ENCODE measurements at places on chromosomes 2 and 18.

DNA sequence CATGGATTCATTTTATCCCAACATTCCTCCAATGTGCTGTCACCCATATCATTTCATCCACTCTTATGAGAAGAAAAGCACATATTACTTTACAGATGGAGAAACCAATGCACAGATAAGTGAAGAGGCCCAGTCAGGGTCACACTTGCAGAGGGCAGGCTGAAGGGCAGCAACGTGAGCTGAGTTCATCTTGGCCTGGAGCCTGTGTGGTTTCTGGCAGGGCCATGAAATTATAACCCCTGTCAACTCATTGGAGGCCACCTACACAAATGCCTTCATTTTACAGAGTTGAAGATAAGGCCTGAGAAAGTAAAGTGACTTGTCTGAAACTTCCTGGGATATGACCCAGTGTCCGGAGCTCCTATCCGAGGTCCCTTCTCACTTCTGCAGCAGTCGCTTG is 88.4 kb upstream of the NRP2 start:
- no peak for DNase-seq

DNA sequence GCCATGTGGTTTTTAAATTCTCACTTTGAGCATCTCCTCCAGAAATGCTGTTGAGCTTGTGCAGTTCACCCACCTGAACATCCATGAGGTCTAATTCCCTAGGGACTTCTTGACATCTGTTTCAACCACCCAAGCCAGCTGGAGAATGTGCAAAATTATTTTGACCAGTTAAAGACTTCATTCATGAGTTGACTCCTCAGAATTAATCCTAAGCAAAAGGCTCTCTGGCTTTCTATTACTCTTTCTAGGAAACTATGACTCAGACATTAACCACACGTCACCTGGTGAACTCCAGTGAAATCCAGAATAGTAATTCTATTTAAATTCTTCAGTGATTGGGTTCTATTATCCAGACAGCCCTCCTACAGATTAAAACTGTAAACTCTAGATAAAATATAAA is 247.5 kb downstream of the NBAS start:
- no peak for DNase-seq

DNA sequence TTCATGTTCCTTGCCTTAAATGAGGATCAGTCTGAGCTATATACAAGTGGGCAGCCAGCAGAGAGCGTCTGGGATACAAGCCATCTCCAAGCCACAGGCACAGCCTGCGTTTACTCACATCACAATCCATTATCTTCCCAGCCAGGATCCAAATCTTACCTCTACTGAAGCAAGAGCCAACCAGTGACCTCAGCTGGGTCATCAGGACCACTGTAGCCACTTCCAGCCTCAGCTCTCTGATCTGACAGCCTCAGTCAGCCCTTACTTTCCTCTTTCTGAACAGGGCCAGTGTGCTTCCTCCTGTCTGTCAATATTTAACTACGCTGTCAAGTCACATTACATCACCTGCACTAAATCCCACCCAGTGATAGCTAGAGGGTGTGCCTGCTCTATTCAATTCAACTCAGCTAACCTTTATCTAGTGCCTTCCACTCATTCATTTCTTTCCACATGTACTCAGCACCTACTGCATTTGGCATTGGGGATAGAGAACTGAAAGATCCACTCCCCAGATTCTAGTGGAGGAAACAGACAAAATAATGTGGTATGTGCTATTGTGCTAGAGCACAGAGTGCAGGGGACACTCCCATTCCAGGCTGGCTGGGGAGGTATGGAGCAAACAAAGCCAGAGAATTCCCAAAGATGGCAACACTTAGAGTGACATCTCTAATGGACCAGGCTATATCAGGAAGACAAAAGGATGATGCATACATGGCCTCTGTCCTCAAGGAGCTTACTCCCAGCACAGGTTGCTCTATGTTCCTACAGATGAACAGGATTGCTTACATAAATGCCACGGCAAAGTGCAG is 146.5 kb downstream of the NCKAP5 start:
- DNase-seq: peak; percentile 27

- no peak for DNase-seq
These were observed 299.4 kb downstream of the ZNF516 start for GRCh38 chr18:76195601-76196000.

GRCh38 chr2:127139766-127140165 is 32.8 kb upstream of the BIN1 start:
- no peak for DNase-seq

GRCh38 chr2:26904839-26905238 is 56.9 kb downstream of the DPYSL5 start:
- DNase-seq: no peak

DNA sequence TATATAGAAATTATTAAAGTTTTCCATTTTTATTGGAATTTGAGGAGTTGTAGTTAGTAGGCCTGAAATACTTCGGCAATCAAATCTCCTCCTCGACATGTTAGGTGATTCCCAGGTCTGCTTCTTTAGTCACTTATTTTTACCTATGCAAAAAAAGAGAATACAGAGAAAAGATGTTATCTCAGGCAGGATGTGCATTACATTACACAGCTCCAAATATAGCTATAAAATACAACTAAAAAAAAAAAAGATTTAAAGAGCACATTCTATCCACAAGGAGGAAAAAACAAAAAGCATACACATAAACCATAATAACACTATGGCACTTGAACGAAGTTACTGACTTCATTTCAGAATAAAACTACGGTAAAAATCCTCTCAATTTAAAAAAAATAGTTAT is 8.1 kb downstream of the STK17B start:
- no peak for DNase-seq

DNA sequence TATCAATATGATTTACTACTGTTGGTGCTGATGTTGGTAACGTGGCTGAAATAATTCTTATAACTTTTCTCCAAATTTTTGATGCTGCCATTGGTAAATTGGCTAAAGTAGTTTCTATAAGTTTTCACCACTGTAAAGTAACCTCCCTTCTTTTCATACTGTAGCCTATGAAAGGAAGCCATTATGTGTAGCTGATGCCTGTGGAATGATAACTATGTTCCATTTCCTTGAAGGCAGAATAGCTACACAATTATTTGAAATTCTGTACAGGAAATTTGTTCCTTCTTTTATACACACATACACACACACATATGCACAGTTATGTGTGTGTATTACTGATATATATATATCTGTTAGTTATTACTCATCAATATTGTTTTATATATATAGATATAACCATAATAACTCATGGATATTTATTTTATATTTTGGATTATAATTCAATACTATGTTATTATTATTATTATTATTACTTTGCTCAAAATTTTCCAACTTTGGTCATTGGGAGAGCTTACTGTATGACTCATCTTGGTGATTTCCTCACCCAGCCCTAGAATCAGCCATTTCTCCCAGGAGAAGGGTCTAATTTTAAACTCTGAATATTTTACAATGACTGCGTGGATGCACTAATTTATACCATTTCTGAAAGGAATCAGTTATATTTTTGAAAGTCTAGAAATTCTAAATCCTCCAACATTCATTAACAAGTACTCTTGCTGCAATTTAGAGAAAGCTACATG is 1677.7 kb downstream of the SUCLG1 start:
- DNase-seq: peak; percentile 14

GRCh38 chr2:122643725-122644329 is 888.4 kb downstream of the TSN start:
- DNase-seq: peak; percentile 0

- DNase-seq: no peak
These were observed 348.4 kb upstream of the RAB12 start for GRCh38 chr18:8260827-8261226.

DNA sequence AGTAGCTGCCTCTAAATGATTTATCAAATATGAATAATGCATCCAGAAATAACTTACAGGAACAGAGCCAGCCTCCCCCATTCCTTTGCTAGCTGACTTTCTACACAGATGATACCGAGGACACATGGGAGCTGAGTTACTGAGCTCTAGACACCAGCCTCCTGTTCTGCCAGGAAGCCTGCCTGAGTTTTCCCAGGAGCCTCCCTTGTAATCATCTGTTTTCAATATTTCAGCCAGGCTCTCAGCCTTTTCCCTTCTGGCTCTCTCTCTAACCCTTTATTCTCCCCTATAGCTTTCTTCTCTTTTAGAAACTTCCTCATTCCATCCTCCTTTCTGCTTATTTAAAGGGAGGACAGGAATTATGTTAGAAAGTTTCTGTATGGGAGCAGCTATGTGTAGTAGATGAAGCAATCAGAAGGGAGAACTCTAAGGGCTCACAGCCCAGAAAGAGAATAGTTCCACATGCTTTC is 911.6 kb downstream of the TDRD15 start:
- DNase-seq: no peak

DNA sequence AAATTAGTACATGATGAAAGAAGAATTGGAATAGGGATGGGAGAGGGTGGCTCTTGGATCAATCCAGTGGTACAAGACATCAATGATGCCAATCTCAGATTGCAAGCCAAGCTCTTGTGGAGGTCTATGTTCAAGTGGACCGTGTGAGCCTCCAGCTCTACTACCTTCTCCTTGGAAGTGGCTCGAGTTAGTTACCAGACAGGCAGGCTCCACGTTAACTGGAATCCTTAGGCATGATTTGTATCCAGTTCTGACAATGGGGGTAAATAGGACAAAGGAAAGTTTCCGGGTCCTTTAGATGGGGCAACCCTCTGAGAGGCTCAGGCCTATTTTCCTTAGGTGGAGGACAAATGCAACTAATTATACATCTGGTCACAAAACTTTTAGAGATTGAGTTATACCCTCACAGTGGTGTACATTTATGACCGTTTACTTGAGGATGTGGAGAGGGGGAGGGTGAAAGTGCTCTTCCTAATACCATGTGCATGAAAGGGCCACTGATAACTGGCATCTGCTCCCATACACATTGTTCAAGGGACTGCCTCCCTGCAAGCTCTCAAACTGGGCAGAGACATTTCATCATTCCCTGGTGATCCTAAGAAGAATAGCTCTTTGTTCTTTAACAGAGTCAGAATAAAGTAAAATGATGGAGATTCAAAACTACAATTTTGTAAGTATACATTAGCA is 180.2 kb downstream of the SOCS6 start:
- DNase-seq: no peak

DNA sequence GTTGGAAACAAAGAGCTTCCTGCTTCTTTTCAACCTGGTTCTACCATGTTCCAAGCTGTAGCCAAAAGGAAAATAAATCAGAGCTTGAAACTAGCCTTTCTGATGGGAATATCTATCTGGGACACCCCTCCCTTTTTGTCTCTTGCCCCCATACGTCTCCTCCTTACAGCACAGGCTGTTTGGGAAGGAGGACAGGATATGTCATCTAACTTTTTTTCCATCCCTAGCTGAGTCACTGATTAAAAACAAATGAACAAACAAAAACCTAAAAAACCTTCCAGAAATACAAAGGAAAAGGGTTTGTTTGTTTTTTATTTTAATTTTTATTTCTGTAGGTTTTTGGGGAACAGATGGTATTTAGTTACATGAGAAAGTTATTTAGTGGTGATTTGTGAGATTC is 151.6 kb downstream of the FAM210A start:
- no peak for DNase-seq

- no peak for DNase-seq
These were observed 23.3 kb downstream of the TRABD2A start for GRCh38 chr2:84857566-84857965.

- DNase-seq: no peak
These were observed 12.1 kb downstream of the SP3 start for GRCh38 chr2:173953047-173953424.

DNA sequence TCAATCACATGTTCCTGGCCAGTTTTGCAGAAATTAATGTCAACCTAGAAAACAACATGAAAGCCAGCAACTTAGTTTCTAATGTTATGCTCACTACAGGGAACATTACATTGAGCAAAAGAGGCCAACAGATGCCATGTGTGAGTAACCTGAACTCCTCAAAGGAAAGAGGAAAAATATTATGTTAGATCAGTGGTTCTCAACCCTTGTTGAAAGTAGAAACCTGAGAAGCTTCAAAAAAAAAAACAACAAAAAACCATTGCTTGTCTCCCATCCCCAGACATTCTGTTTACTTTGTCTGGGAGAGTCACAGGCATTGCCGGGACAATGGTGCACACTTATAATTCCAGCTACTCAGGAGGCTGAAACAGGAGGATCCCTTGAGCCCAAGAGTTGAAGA is 57.7 kb downstream of the METTL4 start:
- peak; percentile 23 for DNase-seq

DNA sequence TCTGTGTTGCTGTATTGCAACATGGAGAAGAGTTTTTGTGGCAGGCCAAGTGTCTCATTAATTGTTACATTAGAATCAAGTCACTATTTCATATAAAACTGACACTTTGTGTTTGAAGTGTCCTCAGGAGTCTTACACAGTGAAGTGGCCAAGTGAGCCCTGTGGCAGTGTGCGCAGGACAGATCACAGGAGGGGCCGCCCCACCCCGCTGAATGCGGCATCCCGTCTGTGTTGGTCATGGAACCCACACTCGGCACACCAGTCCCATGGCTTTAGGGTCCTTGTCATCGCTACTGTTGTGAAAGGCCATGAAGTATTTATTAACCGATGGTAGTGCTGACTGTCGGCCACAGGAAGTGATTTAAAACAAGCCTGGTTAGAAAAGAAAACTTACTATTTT is 144.7 kb upstream of the NFATC1 start:
- no peak for DNase-seq

- DNase-seq: peak; percentile 59
These were observed 49.6 kb downstream of the SOWAHC start for GRCh38 chr2:109663721-109664120.

GRCh38 chr2:21590026-21590690 is 466.4 kb downstream of the TDRD15 start:
- DNase-seq: no peak

- no peak for DNase-seq
These were observed 398.5 kb upstream of the FIGN start for GRCh38 chr2:164134336-164134735.

- peak; percentile 20 for DNase-seq
These were observed 233.3 kb downstream of the MBD2 start for GRCh38 chr18:53991202-53991601.

- DNase-seq: no peak
These were observed 4.2 kb upstream of the EGR4 start for GRCh38 chr2:73297586-73297985.

DNA sequence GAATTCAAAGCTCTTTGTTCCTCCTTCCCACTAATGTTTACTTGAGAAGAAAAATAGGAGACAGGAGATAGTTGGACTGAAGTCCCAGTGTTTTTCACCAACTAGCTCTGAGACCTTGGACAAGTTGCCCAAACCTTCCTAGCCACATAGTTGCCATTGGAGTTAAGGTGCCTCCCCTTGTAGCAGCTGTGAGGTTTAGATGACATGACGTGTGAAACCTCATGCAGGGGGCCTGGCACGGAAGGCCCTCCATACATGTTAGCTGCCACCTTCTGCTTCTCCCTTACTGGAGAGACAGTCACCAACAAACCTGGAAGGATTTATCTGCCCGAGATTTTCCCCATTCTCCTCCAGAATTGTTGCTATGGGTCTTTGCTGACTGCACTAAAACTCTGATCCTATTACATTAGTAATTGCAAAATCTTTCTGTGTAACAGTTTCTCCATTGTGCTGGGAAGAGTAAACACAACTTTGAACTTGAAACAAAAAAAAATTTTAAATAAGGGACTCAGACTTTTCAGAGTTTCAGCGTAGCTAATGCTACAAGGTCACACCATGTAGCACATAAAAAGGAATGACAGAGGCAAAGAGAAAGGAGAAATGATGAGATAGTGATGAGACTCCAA is 23.8 kb upstream of the CABYR start:
- DNase-seq: peak; percentile 44

- DNase-seq: no peak
These were observed 57.2 kb upstream of the ACVR1 start for GRCh38 chr2:157933160-157933920.

GRCh38 chr2:175552902-175553301 is 371.4 kb upstream of the ATP5MC3 start:
- no peak for DNase-seq
